Stimulated activated CD4-positive, alpha-beta T cell treated with anti-CD3 and anti-CD28 coated beads, Interleukin-15, amount 100 ng/mL, for 48 hours (primary cell): ENCODE measurements at places on chromosomes 16 and 17.

DNA sequence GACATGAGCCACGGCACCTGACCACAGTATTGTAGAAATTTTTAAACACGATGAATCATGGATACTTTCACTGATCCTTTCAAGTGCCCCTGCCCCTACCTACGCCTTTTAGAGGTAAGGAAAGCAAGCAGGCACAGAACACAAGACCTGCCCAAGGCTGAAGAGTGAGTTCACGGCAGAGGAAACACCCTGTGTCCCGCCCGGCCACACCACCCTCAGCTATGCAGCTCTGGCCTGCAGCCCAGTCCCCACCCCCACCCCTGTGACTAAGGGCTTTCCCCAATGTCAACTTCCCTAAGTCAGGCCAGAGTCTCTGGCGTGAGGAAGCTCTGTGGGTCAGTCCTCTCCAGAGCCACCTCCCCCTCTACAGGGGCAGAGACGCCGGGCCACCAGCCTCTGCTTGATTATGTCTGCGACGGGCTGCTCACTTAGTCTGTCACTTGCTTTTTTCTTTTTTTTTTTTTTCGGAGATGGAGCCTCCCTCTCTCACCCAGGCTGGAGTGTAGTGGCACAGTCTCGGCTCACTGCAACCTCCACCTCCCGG lies 8.4 kb downstream of the SLC16A5 start:
- no peak for DNase-seq

DNA sequence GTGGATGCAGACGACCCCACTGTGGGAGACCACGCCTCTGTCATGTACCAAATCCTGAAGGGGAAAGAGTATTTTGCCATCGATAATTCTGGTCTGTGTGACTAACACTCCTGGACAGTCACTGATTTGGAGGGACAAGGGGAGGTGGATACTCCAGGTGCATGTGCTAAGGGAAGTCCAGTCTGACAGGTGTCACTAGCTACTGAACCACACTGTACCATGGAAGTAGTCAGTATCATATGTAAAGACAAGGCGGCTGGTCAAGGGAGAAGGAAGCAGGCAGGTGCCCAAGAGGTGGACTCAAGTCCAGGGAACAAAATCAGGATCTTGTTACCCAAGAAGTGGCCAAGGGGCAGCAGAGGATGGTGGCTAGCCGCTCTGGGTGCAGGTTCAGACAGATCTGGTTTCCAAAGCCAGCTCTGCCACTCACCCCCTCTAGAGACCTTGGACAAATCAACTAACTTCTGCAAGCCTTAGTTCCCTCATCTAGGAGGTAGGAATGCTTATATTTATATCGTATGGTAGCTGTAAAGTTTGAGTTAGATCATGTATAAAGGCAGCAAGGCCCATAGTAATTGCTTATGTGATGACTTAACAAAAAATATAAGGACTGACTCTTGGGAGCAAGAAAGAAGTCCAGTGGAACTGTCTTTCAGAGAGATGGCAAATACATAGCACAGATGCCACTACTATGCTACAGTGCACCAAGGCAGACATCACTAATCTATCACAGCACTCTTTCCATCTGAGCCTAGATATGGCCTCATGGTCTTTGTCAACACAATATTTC lies 22.1 kb downstream of the CDH5 start:
- DNase-seq = no peak

- no peak for DNase-seq
Observed at GRCh38 chr17:75265614-75266315, 4.1 kb downstream of the MRPS7 start.

- no peak for DNase-seq
Observed at GRCh38 chr16:23423496-23424049, 29.4 kb downstream of the COG7 start.
